ENCODE measurements at places on chromosomes 12 and 14.

- no peak for DNase-seq
Measured at GRCh38 chr12:69241438-69242092, 2.2 kb downstream of the CPSF6 start.

DNA sequence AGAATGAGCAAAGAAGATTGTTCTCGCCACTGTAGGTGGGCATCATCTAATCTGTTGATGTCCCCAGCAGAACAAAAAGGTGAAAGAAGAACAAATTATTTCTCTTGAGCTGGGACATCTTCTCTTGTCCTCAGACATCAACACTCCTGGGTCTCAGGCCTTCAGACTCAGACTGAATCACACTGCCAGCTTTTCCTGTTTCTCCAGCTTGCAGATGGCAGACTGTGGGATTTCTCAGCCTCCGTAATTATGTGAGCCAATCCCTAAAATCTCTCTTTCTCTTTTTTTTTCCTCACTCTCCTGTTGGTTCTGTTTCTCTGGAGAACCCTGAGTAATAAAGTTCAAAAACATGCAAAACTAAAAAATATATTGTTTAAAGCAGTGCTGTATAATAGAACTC lies 3.7 kb upstream of the TMPRSS12 start:
- no peak for DNase-seq

GRCh38 chr14:60222820-60223219 lies 26.2 kb upstream of the PPM1A start:
- no peak for DNase-seq

DNA sequence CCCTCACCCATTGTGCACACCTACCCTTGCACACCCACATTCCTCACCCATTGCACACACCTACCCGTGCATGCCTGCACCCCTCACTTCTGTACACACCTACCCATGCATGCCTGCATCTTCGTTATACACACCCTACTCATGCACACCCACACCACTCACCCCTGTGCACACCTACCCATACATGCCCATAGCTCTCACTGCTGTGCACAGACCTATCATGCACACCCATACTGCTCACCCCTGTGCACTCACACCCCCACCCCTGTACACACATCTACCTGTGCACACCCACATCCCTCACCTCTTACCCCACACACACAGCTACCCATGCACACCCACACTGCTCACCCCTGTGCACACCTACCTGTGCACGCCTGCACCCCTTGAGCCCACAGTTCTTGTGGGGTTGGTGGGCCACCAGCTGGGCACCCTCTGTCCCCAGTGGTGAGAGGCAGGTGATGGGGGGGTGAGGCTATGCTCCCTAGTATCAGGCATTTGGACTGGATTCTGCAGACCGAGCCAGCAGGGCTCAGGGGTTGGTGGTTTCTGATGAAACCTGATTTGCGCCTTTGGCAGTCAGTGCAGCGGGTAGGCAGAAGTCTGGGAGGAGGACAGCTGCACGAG lies 15.6 kb downstream of the CEP170B start:
- no peak for DNase-seq

DNA sequence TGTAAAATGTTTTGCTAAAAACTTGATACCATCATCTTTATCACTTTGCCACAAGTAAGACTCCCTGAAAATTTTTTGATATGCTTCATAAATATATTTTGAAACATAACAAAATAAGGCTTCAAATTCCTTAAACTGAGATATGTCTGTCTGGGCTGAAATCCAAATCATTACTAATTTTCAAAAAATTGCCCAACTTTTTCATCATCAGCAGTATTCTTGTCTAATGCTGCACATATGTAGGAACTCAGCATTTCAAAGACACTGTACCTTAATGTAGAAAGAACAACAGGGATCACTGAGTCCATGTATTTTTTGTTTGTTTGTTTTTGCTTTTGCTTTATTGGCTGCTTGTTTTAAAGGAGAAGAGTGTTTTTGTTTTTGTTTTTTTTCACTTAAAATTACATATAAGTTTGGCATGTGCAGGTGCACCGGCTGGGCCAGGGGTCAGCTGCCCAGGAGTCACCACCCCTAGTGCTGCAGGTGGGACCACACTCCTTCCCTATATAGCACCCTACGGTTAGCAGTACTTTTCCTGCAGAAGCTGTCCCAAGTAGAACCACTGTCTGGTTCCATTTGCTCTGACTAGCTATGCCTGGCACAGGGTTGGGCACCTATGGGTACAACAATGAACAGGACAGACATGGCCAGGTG lies 231.2 kb downstream of the PIK3C2G start:
- DNase-seq, result no peak

- no peak for DNase-seq
Measured at GRCh38 chr14:59511916-59512575, 27.7 kb downstream of the JKAMP start.

DNA sequence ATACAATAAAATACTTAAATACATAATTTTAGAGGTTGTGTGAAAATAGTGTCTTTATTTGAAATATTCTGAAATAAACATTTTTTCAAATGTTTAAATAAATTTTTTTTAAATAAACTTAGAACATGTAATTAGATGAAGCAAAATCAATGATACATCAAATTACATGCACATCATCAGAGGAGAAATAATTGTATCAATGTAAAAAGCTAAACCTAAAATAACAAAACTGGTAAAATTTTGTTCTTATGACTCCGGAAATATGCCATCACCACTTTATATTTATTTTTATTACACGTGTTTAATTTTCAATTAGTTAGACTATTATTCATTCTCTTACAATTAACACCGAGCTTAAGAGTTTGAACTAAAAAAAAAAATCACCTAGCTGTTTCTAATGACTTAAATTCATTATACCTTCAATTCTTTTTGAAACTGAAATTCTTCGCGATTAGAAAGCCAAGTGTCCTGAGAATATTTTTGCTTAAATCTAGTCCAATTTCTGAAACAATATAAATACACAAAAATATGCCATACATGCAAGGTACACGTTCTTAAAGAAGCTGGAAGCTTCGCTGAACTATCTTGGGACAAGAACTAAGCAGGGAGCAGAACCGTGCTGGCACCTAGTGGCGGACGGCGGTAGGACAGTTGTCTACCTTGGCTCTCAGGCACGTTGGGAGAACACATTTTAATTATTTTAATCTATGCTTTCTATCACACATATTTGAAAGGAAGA lies 230.5 kb downstream of the SLC25A21 start:
- peak; percentile 6 for DNase-seq
